ENCODE measurements at places on chromosomes 7 and 10.

DNA sequence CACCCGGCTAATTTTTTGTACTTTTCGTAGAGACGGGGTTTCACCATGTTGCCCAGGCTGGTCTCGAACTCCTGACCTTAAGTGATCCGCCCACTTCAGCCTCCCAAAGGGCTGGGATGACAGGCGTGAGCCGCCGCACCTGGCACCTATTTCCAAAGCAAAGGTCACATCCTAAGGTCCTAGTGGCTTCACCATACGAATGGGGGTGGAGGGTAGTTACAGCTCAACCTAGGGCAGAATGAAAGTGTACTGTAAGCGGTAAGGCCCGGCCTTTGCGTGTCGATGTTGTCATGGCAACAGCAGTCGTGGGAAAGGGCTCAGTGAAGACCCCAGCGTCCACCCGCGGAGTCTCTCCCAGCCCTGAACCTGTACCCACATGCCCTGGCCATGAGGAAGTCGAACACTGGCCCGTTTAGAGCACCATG is 1.6 kb upstream of the COX19 start:
- DNase-seq, result no peak

- DNase-seq, result peak; percentile 36
Measured at GRCh38 chr10:120824881-120825309, 26.3 kb upstream of the WDR11 start.

GRCh38 chr10:22420787-22421517 is 75.7 kb downstream of the SPAG6 start:
- no peak for DNase-seq

DNA sequence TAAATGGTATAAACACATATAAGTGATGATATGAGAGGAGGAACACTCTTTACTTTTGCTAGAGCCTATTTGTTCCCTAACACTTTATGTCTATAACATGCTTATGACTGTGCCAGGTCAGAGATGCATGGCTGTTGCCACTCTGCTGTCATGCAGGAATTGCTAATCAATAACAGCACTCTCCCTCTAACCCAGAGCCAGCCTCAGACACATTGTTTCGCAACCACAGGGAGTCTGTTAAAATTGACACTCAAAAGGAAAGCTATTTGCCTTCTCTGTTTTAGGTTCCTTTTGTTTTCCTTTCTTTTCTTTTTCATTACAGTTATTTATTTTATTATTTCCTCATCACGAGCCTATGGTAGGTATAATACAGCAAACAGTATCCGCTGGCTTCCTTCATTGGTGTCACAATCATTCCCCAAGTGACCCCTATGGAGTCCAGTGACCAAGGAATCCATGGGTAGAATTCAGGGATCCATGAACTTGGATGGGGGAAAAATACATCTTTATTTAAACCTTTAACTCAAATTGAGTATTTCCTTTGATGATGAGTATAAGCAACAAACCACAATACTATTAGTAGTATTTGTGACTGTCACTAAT is 6.8 kb downstream of the PON2 start:
- no peak for DNase-seq

GRCh38 chr10:5297466-5297865 is 67.3 kb upstream of the UCN3 start:
- no peak for DNase-seq

- peak; percentile 19 for DNase-seq
Measured at GRCh38 chr7:142445019-142445686, 187.3 kb upstream of the PRSS58 start.

DNA sequence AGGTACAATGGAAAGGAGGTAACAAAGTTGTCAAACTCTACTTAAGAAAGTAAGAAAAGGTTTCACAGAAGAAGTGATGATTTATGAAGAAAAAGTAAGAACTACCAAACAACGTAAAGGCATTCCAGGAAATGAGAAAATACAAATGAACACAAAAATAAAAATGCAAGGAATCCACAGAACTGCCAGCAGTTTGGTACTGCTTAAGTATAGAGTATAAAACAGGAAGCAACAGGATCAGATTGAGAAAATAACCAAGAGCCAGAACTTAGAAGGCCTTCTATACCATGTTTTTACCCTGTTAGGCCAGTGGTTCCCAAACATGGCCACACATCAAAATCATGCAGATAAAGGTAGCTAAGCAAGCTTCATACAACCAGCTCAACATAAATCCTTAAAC is 9.2 kb downstream of the NDUFA5 start:
- no peak for DNase-seq

DNA sequence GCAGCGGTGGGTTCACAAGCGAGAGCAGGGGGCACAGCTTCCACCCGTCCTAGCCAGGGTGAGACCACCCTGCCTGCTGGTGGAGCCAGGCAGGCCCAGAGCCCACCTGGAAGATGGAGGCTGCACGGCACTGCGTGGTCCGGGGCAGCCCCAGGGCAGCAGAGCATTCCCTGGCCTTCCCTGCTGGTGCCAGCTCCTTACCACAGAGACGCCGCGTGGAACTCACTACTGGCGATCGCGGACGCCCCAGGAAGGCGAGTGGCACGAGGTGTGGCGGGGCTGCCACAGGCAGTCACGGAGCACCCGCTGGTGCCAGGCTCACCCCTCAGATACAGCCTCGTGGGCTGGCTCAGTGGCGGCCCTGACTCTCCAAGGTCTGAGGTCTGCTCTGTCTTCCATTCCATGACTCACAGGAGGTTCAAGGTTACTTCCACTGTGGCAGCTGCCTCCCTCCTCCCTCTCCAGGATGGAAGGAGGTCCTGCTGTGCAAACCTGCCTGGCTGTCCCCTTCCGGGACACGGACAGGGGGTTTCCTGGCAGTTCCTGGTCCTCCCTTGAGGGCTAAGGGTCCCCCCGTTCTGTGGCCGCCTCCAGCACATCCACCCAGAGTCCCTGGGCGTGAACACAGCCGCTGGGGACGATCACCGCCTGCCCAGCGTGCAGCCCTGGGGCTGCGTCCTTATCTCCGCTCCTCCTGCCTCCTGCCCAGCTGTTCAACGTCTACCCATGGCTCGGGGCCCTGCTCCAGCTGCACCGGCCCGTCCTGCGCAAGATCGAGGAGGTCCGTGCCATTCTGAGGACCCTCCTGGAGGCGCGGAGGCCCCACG is 3.1 kb downstream of the CYP2W1 start:
- no peak for DNase-seq
